ENCODE measurements at places on chromosomes 4 and X.

- no peak for DNase-seq
Observed at GRCh38 chr4:42385516-42385915, 11.8 kb upstream of the SHISA3 start.

- no peak for DNase-seq
Observed at GRCh38 chr4:11735651-11736050, 307.0 kb upstream of the HS3ST1 start.

- DNase-seq, result no peak
Observed at GRCh38 chr4:7235030-7235380, 42.7 kb downstream of the SORCS2 start.

GRCh38 chr4:107210450-107211239 lies 174.5 kb upstream of the DKK2 start:
- DNase-seq, result no peak

DNA sequence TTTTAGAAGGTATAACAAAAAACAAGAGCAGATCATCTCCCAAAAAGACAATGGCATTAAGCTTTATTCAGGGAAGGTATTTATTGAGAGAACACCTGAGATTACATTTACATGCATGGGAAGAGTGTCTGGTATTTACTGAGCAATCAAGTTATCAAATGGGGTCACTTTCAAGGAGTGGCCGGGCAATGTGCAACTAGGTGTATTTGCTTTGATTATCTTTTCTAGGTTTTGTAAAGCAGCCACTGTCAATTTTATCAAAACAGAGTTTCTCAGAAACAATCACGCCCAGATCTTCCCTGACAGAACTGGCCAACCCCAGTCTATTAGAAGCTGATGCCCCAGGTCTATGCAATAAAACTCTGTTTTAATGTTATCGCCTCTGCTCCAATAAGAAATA lies 169.5 kb downstream of the GLRA2 start:
- DNase-seq, result no peak
